ENCODE measurements at places on chromosomes 4 and X.

- DNase-seq = no peak
Measured at GRCh38 chr4:20298986-20299385, 47.3 kb downstream of the SLIT2 start.

GRCh38 chr4:37948542-37948941, 11.7 kb upstream of the PTTG2 start:
- no peak for DNase-seq

DNA sequence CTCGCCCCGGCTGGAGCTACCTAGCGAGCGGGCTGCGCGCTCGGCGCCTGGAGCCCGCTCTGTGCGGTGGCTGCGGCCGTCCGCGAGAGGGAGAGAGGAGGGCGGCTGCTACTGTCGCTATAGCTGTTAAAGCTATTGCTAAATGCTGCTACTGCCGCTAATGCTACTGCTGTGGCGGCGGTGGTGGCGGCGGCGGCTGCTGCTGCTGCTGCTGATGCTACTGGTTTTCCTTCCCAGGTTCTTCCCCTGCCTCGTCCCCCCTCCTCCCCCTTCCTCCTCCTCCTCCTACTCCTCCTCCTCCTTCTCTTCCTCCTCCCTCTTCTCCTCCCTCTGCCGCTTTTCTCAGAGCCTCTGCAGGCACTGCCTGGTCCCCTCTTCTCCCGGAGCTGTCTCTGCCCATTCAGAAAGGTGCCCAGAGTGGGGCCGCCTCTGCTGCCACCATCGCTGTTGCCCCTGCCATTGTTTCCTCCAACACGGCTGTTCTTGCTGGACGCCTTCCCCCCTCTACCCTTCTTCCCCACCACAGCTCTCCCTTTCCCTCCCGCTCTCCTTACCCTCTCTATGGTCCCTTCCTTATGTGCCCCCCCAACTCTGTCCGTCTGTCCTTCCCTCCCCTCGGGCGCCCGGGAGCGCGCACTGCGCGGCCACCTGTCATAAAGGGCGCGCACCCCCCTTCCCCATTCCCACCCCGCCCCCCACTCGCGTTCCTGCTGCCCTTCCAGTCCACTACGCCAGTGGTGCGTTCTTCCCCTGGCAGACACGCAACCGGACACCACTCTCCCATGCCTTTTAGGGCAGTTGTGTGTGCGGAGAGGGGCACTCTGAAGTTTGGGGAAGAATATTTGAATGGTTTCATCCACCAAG, at the start of gene NEXMIF:
Gene NEXMIF, minus strand, starts transcription at position 228 of the 864 bp plus-strand sequence.
- peak; percentile 60 for DNase-seq

GRCh38 chr4:123825596-123826291, 429.1 kb downstream of the SPRY1 start:
- DNase-seq = no peak

GRCh38 chr4:19348746-19349145, 903.0 kb upstream of the SLIT2 start:
- no peak for DNase-seq

DNA sequence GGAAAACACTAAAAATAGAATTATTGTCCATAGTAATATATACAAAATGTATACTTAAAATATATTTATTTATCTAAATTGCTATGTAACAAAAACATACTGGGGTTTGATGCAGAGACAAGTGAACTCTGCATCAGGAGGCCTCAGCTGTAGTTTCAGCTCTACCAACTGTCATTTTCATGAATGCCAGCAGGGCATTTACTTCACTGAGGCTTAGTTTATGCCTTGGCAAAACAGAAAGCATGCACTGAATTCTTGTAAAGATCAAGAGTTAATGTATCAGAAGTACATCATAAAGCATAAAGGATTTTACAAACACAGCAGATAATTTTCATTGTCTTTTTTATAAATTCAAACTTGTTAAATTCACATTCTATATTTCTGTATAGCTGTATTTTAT, 577.0 kb downstream of the C4orf33 start:
- no peak for DNase-seq

DNA sequence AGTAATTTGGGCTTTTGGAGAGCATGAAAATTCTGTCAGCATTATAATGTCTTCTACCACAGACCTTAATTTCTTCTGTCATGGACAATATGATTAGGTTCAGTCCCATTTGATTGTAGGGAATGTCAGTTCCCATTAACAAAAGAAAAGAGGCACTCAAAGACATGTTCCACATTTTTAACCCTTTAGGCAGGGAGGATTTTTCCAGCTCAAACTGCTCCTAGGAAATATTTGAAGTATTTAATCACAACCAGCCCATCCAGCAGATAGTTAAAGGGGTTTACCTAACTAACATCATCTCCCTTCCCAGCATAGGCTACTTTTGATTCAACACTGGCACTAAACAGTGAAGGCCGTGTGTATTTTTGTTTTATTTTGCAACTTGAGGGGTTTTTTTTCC, 256.0 kb downstream of the DHX15 start:
- no peak for DNase-seq

DNA sequence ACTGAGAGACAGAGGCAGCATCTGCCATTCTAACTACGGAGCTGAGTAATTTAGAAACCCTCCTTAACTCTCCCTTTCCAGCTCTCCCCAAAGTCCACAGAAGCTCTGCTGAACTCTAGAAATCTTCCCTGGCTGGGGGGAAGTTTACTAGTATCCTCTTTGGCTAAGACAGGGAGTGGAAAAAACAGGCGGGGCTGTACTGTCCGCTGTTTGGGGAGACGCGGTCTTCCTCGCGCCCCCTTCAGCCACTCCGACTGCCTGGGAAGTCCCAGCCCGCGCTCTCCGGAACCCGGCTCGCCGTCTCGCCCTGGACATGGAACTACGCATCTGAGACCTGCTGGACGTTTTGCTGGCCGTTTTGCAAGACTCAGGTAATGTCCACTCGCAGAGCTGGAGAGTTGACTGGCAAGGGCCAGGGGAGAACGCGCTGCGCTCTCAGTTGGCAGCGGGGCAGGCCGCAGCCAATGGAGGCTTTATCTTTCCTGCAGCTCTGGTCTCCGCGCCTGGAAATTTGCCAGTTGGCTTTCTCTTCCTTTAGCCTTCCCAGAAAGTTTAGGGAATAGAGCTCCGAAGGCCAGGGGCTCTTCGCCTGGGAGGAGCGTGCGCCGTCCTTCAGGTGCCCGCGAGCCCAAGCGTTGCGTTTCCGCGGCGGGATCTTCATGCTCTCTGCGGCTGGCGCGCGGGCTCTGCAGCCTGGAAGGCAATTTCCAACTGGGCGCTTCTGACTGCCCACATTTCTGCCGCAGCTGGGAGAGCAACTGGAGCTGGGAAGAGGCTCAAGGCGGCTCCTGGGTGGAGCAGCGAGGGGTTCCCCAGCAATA, 892 bp downstream of the IL1RAPL2 start:
- DNase-seq = peak; percentile 12

DNA sequence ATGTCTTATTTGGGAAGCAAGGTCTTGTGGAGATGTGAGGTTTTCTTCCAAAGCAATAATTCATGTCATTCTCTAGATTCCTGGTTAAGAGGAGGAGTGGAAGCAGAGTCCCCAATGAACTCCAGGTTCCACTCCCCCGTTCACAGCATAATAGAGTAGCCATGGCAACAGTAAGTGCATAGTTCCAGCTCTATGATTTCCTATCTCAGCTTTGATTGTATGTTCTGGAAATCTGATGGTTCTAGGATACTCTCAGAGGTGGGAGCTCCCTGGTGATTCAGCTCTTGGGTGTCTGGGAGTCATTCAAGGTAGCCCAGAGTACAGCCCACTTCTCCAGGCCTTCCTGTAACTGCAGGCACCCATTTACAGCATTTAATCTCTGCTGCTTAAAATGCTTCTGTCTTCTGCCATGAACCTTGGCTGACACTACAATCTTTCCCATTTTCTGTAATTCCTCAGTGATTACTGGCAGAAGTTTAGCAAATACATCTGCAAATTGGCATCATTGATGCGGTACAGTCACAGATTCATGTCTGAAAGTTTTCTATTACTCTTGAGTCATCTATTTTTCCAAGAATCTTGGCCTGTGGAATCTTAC, 242.0 kb downstream of the MAPK10 start:
- no peak for DNase-seq

- peak; percentile 62 for DNase-seq
Measured at GRCh38 chrX:129980001-129980401, 2.4 kb upstream of the BCORL1 start.

DNA sequence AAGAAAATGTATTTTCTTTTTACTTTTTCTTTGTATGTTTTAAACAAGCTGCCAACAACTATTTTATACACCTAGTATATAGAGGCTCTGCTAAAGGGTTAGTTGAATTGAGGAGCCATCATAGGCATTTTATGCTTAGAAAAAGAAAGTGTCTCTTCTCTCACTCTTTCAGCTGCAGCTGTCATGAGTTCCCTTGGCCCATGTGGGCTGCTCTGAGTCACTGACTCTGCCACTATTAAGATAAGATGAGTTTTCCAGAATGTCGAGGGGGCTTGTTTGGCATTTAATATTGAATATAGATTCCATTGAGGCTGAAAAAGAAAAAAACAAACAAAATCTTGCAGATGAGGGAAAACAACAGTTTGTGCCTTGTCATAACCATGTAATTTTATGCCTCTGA, 126.0 kb upstream of the PAQR3 start:
- no peak for DNase-seq

- no peak for DNase-seq
Measured at GRCh38 chr4:161522031-161522430, 641.8 kb downstream of the FSTL5 start.

DNA sequence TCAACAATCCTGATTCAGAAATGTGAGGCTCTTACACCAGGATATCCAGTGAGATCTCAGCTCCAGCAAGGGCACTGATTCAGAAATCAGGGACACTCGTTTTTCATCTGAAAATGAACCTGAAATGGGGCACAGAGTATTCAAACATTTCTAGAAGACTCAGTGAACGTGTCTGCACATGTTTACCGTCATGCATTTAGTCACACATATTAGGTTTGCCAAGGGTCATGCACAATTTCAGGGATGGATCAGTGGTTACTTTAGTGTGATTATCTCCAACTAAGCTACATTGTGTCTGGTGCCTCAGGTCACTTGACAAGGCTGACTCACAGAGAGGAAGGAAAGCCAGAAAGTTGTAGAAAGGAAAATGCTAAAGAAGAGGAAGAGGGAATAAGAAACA, 33.6 kb upstream of the SPANXN2 start:
- no peak for DNase-seq

DNA sequence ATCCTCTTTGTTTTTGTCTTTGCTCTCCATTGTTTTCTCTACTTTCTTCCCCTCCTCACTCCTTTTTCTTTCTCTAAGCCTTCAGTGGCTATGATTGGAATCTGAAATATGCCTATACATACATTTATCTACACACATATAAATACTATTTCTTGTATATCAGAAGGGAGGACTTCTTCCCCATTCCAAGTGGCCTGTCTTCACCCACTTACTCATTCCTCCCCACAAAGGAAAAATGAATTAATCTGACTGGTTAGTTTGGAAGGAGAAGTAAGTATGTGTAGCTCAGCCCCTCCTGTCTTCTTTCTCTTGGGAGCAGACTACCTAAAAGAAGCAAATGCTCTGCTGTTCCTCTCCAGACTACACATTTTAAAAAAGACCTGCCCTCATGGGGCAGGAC, 17.7 kb downstream of the GUCY2F start:
- DNase-seq = no peak

DNA sequence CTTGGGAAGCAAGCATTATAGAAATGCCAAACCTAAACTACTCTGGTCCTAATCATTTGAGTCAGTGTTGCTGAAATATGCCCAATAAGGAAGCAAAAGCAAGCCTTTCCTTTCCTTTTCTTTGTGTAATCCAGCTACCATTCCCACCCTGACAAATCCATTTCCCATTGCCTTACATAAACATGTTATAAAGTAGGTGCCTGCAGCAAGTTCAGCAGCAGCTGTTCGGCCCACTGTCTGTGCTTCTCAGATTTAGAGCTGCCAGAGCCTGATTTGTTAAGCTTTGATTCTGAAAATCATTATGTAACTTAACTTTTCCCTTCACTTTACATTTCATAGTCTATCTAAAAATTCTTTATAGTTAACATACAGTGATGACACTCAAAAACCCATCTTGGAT, 148.6 kb downstream of the EPHA5 start:
- no peak for DNase-seq

DNA sequence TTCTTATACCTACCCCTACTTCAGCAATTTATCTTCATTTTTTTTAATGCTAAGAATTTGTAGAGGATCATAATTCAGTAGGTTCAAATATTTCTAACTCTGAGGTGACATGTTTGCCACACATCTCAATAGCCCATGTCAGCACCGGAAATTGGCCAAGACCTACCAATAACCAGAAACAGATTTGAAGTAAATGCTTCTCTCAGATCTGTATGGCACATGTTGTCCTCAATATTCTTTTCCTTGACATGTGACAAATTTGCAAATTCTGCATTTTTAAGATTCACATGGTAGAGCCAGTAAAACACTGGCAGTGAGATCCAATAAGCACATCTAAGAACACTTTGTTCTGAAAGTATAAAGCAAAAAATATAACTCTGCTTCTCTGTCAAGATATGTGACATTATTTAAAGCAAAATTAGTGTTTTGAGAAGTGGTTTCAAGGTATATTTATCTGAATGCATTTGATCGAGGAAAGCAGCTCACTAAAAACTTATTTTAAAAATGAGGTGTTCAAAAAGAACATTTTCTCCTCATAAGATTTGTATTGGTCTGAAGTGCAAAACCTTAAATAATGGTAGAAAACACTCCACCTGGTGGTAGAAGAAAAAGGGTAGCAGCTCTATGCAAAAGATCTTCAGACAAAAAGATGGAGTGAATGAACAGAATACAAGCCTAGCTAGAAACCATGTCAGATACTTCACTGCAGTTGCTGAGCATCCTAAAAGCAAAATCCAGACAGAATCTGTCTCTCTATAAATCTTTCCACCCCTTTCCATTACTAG, 513.8 kb upstream of the FAM241A start:
- no peak for DNase-seq

GRCh38 chrX:133353233-133353632, 62.1 kb downstream of the GPC4 start:
- DNase-seq = no peak

DNA sequence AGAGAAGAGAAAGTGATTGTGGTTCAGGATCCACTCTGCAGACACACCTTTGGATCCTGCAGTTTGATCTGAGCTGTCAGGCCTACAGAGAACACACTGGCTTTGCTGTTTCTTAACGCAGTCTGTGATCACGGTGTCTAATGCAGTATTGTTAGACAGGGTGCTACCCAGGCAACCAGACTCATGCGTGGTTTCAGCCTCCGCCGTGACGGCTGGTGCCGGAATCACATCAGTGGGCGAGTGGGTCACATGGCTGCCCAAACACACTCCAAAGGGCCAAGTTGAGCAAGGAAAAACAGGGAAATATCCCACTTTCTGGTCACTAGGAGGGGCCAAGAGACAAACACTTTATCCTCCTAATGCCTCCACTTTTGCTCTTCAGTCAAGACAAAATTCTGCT, 27.5 kb downstream of the CCDC149 start:
- DNase-seq = no peak

GRCh38 chr4:115228851-115229250, 115.4 kb upstream of the NDST4 start:
- DNase-seq = no peak

GRCh38 chr4:98204236-98204553, 57.0 kb upstream of the RAP1GDS1 start:
- DNase-seq = peak; percentile 37

GRCh38 chr4:61886131-61886530, 686.0 kb downstream of the ADGRL3 start:
- no peak for DNase-seq

All from GM13976 (cell line).